ENCODE measurements at places on chromosomes 2 and 18.

DNA sequence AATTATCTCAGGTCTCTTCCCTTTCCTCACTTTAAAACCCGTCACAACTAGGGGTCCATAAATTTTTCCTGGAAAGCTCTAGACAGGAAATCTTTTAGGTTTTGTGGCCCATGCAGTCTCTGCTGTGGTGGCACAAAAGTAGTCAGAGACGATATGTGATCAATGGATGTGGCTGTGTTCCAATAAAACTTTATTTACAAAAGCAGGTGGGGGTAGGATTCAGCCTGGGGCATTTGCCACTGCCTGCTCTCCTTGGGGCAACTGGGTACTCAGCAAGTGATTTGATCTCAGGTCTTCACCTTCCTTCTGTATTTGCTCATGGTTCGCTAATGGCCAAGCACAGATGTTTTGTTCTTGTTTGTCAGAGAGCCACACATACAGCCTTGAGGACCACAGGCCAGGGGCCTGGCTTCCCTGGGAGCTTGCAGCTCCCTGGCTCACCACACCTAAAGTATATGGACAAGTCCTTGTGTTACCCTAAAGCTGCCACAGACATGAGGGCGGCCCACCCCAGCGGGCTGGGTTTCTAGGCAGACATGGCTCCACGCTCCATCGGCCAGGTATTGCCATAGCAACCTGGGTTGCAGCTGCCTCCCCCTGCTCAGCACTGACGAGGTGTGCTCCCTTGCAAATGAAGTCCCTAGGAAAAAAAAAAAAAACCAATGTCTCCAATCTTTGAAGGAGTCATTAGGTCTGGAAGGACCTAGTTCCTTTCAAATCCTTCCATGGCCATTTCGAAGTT, 89.7 kb upstream of the YWHAQ start:
- no peak for DNase-seq

DNA sequence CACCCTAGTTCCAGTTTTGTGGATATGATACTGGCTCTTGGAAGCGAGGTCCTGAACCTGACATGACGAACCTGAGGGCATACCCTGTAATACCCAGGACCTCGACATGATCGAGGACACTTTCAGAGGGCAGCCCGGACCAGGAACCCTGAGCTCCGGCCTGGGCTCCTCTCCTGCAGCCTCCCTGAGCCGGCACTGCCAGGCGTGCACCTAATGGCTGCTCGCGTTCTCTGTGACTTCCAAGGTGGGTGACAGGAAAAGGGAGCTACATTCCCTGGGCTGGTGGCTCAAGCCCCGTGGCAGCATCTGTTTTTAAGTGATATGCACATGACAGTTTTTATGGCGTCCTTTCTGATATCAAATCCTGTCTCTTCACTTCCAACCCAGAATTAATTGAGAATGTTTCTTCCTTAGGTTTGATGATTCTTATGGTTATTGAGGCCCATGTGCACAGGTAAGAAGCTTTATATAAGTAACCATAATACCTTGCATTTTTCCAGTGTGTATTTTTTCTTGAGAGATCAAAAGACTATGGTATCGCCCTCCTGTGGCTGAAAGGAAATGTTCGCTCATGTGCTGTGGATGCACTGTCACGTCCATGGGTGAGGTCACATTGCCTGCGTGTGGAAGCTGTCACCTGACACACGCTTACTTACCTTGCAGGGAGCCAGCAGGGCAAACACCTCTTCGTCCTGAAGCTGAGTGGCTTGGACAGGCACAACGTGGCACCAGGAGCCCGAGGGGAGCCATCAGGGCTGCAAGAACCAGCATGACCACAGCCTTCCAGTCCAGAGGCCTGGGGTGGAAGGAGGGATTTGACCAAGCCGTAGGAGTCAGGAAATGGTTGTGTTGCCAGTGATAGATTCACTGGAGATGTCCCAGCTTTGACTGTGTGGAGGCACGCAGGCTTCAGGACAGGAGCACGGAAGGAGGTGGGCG, 367.4 kb upstream of the MYT1L start:
- DNase-seq, result no peak

GRCh38 chr2:122980671-122981070, 1044.4 kb upstream of the CNTNAP5 start:
- DNase-seq, result no peak

DNA sequence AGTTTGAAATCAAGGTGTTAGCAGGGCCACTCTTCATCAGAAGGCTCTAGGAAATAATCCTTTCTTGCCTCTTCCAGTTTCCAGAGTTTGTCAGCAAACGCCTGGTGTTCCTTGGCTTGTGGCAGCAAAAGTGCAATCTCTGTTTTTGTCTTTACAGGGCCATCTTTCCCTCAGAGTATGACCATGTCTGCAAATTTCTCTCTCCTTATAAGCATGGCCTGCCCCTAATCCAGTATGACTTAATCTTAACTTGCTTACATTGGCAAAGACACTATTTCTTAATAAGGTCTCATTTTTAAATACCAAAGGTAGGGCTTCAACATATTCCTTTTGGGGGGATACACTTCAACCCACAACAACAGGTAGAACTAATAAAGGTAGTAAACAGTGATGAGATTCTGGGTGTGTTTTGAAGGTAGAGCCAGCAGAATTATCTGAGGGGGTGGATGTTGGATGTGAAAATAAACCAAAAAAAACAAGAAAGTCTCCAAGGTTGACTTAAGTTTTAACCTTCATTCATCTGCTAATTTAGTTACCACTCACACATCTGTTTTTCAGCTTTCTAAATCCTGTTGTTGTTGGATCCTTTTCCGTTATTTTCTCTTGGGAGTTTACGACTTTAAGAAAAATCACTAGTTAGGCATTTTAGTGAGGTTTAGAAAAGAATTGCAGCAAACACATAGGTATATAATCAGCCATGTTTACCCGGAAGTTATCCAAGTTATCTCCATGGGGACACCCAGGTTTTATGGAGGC, 234.4 kb upstream of the FIGN start:
- DNase-seq, result no peak

DNA sequence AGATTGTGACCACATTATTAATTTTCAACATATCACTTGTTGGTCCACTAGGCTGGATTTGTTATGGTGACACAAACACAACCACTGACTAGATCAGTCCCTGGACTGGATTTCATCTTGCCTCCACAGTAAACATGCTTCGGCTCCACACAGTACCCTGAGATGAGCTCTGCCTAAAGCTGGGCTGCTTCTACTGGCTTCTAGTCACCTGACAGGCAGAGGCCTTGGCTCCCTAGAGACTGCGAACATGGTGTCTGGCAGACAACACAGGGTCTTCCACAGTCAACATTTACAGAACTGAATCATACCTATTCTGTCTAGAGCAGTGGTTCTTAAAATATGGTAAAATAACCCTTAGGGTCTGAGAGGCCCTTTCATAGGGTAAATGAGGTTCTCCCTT, 69.2 kb downstream of the RIT2 start:
- no peak for DNase-seq

- no peak for DNase-seq
Measured at GRCh38 chr2:23430263-23430662, 45.3 kb downstream of the KLHL29 start.

DNA sequence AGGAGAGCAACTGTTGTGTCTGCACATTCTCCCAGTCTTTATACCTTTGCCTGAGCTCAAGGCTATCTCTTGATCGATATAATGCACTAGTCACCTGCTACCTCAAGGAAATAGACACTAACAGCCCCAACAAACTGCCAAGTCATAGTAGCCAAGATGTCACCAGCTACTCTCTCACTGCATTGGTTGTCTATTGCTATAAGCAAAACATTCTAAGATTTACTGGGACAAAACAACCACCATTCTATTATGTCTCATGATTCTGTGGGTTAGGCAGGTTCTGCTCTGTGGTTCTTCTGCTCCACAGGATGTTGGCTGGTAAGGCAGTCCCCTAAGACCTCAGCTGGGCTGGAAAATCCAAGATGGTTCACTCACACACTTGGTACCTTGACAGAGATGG, 28.5 kb upstream of the MLPH start:
- DNase-seq, result no peak

- no peak for DNase-seq
Measured at GRCh38 chr2:163475815-163476214, 260.0 kb downstream of the FIGN start.

DNA sequence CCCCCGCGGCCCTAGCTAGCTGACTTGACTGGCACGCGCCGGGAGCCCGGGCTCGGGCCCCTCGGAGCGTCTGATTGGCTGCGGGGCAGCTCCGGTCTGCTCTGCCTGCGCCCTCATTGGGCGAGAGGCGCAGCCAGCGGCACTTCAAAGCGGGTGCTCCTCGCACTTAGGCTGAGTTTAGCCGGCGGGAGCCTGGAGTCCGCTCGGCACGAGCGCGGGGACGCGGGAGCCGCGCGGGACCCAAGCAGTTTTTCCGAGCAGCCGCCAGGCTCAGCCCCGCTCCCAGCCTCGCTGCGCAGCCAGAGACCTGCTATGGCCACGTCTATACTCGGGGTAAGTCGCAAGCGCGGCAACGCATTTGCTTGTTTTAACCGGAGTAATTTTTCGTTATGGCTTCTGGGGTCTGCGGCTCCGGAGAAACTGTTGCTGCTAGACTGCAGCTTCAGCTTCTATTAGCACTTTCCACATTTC, at the start of gene SP9:
Gene SP9 (plus strand): TSS at position 174 of the 471 bp plus-strand sequence. CDS start 139 bp downstream, at position 313.
- DNase-seq, result no peak

GRCh38 chr18:37458697-37459096, 106.9 kb downstream of the CELF4 start:
- no peak for DNase-seq

DNA sequence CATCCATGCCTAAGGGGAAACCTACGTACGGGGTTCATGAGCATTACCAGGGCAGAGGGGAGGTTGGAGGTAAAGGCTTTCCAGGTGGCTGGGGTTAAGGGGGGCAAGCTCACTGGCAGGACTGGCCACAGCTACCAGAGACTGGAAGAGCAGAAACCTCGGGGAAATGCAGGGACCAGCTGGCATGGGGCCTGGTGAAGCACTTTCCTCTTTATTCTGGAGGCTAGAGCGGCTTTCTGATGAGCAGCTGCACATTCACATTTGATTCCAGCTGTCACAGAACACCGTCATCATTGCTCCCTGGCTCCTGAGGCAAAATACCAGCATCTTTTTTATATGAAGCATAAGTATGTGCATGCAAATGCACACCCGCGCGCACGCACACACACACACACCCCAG, 28.7 kb upstream of the LRRC30 start:
- DNase-seq, result no peak

- peak; percentile 4 for DNase-seq
Measured at GRCh38 chr2:67846370-67847070, 216.3 kb downstream of the C1D start.

GRCh38 chr2:48435909-48436308, 94.0 kb upstream of the STON1 start:
- DNase-seq, result no peak

- no peak for DNase-seq
Measured at GRCh38 chr18:76328140-76328539, 166.9 kb downstream of the ZNF516 start.

- DNase-seq, result no peak
Measured at GRCh38 chr2:81648370-81648769, 1343.8 kb upstream of the LRRTM1 start.

GRCh38 chr18:50870138-50870845, 8.6 kb upstream of the ME2 start:
- DNase-seq, result no peak

DNA sequence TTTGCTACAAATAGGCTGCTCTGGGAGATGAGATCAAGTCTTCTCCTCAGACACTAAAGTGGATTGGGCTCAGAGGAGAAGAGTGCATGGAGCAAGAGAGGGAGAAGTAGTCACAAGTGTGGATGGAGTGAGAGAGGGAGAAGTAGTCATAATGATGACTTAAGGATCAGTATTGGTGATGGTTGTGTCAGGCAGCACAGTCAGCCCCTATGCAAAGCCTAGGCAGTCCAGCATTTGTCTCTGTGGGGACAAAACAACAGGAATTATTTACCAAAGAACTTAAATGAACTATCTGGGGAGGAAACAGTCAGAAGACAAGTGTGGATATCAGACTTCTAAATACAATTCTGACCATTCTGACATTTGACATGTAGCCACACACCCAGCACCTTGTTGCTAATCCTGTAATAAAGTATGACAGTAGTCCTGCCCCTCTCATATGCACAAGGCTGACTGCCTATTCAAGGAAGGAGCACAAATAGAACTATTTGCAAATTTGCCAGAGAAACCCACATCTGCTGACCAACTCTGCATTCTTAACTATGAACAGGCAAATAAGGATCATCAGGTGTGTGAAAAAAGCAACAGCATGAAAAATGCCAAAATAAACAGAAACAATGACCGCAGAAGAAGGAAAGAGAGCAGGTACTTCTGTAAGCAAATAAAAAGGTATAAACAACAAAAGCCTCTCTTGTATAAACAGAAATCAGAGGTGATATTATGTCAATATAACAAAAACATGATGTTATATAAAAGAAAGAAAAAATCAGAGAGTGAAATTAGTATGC, 1597.9 kb upstream of the ACVR2A start:
- DNase-seq, result no peak

GRCh38 chr2:182980115-182980514, 58.1 kb downstream of the NCKAP1 start:
- DNase-seq, result peak; percentile 23

GRCh38 chr2:222891890-222892289, 31.1 kb downstream of the ACSL3 start:
- no peak for DNase-seq

DNA sequence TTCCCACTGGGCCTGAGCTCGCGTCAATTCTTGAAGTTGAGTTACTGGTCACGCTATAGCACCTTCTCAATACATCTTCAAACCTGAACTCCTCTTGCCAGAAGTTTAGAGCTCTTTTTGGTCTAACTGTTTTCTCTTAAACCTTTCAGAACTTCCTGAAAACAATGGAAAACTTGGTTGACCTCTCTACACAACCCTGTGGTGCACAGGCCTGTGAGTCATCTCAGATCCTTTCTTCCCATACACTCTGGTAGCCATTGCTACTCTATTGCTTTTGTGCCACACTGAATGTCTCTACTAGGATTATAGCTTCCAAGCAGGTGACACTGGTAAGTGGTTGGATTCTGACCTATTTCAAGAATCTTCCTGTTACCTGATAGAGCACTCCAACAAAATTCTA, 321.5 kb upstream of the FSIP2 start:
- no peak for DNase-seq

DNA sequence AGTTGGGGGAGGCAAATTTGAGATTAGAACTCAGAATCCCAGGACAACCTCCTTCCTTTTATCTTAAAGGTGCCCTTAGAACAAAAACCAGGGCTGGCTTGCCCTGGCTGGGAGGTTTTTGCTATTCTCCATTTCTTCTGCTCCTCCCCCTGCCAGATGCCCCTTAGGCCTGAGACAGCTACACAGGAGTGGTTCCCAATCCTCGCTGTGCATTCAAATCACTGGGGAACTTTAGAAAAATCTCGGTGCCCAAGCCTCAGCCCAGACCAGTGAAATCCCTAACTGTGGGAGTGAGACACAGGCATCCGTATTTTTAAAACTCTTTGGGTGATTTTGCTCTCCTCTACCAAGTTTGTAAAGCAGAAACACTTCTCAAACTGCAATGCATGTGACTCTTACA, 38.8 kb downstream of the LBH start:
- no peak for DNase-seq

DNA sequence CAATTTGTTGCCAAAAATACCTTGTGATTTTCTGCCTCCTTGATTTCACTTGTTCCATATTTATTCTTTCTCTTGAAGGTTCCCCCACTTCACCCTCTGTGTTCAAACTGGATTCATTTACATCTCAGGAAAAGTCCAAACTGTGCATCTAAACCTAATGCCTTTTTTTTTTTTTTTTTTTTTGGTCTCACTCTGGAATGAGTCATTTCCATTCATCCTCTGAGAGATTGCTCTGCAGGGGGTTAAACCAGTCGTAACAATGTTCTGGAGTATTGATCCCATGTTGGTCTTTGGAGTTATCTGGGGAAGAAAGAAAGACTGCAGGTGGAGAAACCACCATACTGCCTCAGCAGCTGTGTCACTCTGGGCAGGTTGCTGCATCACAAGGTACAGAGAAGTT, 119.7 kb downstream of the TACR1 start:
- DNase-seq, result no peak

- DNase-seq, result no peak
Measured at GRCh38 chr2:3435445-3435844, 56.0 kb downstream of the TRAPPC12 start.

Measured in CD8-positive, alpha-beta memory T cell (primary cell).